ENCODE measurements at places on chromosomes 2 and 18. TPM values are rescaled to one million over a fixed set of nuclear protein-coding genes. Genes with fewer than 3 reads are reported as not detected.

CPO gene
- total RNA-seq = not detected

DNA sequence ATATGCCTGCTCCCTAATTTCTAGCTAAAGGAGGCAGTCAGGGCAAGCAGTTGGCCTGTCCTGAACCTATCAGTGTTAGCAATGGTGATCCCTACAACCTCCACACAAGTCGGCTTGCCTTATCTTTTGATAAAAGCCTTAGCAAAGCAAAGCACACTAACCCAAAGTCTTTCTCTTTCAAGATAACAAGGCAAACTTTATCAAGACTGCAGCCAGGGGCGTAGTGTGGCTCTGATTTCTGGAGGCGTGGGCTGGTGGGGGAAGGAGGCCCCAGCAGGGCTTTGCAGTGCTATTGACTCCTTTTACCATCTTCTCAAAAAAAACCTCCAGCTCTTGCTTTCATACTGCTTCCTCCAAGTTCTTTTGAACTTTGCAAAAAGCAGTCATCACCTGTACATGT is 40.2 kb upstream of the LAMA1 start:
- peak; percentile 38 for DNase-seq

SKOR2 gene
- total RNA-seq = not detected

DNA sequence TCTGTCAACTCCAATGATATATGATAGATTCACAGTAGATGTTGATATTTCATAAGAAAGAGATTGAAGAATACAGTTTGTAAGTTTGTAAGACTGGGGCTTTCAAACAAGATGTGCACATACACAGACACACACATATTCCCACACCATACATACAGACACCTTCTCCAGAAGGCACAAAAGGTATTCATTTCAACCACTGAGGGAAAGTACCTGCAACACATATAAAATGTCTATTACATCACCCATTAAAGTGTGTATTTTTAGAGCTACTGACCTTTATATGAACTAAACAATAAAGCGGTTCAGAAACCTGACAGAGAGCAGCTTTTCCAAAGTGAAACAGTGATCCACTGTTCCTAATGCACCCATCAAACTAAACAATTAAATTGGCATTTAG is 53.3 kb downstream of the CCDC148 start:
- DNase-seq = no peak

GRCh38 chr2:88123975-88124917 is 3.6 kb downstream of the FABP1 start:
- DNase-seq = no peak

CHST9 gene
- total RNA-seq = 0.18 TPM

- DNase-seq = no peak
These were observed 455.2 kb downstream of the THSD7B start for GRCh38 chr2:137220438-137220993.

DNA sequence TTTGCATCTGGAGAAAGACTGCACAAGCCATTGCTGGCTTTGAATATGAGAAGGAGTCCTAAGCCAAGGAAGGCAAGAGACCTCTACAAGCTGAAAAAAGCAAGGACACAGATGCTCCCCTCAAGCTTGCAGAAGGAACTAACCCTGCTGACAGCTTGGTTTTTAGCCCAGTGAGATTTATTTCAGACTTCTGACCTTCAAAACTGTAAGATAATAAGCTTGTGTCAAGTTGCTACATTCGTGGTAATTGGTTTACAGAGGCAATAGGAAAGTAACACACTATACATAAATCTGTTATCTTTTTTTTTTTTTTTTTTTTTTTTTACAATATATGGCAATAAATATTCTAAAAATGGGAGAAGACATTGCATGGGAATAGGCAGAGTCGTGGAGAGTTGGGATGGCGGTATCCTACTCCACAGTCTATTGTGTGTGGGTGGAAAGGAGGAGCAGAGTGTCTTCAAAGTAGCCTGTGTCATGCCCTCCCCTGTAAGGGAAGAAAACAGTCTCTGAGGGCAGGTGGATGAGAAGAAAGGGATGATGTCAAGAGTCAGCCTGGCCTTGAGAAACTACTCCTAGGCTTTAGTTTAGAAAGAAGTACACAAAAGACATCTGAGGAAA is 196.9 kb downstream of the THSD7B start:
- DNase-seq = no peak

DNA sequence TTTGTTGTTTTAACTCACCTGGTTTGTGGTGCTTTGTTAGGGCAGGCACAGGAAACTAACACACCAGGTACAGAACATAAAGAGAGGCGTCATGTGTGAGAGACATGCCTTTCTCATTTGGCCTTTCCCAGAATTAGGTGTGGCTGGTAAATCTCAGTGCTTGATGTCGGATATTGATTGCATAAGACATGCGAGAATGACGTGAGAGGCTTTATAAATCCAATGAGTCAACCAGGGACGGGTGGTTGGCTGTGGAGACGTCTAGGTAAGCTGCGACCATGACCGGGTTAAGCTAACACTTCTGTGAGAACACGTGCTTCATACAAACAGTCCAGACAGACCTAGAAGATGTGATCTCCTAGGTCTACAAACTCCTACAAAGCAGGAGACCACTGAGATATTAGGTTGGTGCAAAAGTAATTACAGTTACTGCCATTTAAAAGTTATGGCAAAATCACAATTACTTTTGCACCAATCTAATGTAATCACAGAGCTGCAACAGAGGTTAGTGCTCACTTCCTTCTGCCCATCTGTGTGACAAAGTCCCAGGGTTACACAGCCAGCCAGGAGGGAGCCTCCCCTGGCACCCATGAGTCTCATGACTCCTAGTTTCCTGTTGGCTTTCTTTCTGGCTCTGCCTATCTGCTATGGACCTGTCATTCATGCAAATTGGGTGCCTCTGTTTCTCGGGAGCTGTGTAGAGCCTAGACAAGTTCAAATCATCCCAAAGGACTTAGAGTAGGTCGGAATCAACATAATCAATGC is 98.9 kb upstream of the ATP8B1 start:
- no peak for DNase-seq

SLC66A3 gene
- total RNA-seq = 23.3 TPM

GRCh38 chr2:139684286-139684860 is 904.2 kb upstream of the NXPH2 start:
- DNase-seq = no peak

DNA sequence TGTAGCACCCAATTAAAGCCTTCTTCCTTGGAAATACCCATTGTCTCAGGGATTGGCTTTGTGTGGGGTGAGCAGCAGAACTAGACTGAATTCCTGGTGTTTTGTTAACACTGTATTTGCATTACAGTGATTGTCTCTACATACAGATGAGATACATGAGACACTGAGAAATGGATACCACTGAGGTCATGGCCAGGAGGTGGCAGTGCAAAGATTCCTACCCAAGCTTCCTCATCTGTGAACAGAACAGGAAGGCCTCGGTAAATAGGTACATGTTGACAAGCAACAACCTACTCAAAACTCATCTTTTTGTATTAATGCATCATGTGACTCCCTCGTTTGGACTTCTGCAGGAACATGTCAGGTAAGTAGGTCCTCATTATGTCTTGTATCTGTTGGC is 445.8 kb upstream of the RGPD4 start:
- no peak for DNase-seq

DNA sequence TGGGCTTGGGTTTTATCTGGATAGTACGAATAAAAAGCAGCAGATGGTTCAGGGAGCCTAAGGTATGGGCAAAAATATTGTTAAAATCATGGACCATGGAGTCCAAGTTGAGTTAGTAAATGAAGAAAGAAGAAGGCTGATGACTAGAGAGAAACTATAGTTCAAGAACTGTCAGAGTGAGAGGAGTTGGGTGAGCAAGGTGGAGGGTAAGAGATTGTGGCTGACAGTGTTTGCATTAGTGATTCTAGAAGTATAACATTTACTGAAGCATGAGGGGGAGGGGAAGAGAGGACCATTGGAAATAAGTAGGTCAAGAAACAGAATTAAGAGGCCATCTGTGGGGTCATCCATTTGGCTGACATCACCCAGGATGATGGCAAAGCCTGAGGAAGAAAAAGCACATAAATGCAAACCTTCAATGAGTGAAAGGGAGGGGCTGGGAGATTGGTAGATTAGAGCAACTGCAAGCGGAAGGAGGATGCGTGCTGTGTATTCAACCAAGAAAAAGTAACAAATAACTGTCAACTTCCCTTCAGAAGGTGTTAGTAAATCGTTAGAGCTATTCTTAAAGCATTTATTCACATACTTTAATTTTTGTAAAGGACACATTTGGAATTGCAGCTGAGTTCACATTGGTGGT is 392.8 kb downstream of the TSN start:
- DNase-seq = no peak

SH3RF3 gene
- 84.4 TPM for total RNA-seq

HOXD8 gene
- total RNA-seq = not detected

DNA sequence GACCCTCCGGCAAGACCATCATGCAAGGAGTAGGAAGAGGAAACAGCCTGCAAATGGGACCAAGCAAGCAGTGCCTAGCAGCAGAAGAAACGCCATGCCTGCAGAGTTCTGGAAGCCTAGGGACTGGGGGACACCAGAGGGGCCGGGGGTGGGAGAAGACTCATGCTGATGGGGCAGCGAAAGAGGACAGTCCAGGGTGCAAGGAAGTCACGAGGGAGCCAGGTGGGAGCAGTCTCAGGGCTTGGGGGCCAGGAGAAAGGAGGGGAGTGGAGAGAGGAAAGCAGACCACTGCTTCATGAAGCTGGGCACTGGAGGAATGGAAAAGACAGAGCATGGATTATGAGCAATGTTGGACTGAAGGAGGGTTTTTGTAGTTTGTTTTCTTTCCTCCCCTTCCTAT is 119.4 kb upstream of the CAPN13 start:
- no peak for DNase-seq

GRCh38 chr2:69196327-69197117 is 183.5 kb downstream of the ANTXR1 start:
- DNase-seq = no peak

DNA sequence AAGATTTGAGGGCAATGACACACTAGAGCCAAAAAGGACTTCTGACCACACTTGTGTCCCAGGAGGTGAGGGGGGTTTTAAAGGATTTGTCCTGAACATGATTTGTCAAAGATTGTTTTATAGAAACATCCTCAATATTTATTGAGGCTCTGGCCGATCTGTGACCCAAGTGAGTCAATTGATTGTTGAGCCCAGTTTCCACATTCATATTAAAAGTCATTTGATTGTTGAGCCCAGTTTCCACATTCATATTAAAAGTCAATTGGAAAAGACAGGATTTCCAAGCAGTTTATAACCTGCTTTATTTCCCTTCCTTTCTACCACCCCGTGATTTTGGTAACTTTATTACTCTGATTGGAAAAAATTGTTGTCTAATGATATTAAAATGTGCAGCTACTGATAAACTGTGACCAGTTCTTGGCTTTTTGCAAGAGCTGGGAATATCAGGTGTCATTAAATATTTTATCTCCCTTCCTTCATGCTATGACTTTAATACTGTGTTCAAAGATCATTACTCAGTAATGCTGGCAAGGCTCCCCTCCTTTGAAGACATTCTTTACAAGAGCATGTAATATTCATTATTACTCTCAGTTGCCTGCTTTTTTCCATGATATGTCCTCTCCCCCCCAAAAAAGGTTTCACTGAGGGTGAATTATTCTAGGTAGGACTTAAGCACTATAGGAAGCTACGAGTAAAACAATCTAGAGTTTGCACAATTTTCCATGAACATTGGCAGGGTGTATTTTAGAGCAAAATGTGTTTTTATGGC is 75.3 kb downstream of the HRH4 start:
- DNase-seq = no peak
